ENCODE measurements at places on chromosomes 12 and 14.

DNA sequence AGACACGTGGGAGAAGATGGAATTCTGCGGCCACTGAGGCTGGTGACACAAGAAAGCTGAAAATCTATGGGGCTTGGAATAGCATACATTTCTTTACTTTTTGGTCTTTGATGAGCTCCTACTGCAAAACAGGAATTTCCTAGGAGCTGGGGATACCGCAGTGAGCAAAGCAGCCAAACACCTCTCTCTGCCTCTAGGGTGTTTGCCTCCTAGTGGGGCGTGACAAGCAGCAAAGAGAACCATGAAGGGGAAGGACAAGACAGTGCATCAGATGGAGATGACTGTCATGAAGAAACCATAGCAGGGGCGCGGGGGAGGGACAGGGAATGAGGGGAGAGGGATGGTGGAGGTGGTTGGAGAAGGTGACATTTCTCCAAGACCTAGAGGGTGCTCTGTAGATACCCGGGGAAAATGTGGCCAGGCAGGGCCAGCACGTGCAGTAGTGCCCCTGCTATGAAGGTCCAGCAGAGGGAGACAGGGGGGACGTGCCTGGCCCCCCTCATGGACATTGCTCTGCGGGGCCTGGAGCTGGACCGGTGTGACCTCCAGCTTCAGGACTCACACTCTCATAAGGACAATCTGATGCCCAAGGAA, 58.6 kb downstream of the SERPINA3 start:
- no peak for DNase-seq

DNA sequence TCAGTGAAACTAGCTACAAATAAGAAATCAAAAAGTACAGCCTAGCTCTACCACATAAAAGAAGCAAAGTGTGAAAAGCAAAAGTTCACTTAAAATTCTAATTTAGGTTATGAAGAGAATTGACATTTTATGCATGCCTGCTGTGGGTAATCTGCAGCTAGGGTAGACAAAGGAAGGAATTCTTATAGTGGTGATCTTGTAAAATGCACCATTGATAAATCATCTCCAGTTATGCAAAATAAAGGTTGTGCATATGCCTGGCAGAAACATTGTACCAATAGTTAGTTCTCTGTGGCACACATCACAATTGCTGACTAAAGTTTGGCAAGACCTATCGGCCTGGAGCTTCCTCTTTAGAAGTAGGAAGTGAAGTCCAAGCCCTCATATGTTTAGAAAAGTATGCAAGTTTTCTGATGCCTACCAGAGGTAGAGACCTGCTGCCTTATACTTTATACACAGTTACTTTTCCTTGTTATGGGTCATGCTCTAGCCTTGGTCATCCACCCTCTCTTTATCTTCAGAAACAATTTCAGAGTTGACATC, 78.3 kb downstream of the TSHR start:
- DNase-seq, result no peak

DNA sequence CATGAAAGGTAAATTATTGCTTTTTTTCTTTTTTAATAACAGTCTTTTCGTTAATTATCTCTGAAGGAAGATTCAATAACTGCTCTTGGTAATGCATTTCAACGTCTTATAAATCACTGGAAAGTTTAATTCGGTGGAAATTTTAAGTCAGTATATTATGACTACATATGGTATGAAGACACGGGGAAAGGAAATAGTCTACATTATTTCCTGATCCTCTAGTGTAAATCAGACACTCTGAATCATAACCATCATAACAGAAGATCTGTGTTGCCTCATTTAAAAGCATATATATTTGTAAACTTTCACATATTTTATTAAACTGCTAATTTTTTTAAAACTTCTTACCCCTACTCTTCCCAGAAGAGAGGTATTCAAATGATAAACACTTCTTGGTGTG, 53.7 kb downstream of the EFCAB11 start:
- no peak for DNase-seq

GRCh38 chr14:73333031-73333430, 95.7 kb downstream of the PAPLN start:
- DNase-seq, result no peak

GRCh38 chr12:65495233-65495632, 216.8 kb downstream of the MSRB3 start:
- no peak for DNase-seq

- no peak for DNase-seq
Observed at GRCh38 chr12:80802652-80803400, 86.1 kb downstream of the MYF5 start.

DNA sequence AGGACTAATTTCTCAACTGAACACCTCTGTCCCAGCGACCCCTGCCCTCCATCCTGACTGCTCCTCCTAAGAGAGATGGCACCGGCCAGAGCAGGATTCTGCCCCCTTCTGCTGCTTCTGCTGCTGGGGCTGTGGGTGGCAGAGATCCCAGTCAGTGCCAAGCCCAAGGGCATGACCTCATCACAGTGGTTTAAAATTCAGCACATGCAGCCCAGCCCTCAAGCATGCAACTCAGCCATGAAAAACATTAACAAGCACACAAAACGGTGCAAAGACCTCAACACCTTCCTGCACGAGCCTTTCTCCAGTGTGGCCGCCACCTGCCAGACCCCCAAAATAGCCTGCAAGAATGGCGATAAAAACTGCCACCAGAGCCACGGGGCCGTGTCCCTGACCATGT, 756 bp downstream of the RNASE7 start:
- no peak for DNase-seq

DNA sequence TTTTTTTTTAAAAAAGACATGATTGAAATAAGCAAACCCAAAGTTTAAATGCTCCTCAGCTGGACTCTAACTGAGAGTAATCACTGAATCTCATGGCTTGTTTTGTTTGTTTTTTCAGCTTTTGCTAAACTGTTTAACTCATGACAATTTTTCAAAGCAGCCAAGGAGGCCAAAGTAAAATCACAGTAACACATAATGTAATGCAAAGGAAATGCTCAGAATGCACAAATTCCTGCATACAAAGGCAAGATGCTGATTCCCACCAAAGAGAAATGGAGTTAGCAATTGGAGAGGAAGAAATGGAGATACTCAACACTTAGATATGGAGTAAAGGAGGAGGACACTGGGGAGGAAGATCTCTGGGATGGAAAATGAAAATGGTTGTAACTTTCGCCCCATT, 126.2 kb upstream of the SOX5 start:
- DNase-seq, result no peak

DNA sequence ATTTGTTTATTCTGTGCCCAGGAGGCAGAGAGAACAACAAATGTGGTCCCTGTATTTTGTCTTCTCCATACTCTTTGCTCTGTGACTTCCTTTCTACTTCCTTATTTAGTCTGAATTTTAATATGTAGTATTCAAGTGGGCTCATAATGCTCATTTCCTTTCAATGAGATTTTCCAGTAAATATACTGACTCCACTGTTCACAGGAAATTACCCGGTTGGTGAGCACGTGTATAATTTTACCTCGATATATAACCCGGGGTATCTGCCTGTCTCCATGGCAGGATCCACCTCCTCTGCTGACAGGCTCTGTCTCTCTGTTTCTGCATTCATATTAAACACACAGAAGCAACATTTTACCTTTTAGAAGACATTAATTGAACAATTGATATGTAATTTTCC, 166.0 kb downstream of the SLC38A4 start:
- DNase-seq, result no peak

DNA sequence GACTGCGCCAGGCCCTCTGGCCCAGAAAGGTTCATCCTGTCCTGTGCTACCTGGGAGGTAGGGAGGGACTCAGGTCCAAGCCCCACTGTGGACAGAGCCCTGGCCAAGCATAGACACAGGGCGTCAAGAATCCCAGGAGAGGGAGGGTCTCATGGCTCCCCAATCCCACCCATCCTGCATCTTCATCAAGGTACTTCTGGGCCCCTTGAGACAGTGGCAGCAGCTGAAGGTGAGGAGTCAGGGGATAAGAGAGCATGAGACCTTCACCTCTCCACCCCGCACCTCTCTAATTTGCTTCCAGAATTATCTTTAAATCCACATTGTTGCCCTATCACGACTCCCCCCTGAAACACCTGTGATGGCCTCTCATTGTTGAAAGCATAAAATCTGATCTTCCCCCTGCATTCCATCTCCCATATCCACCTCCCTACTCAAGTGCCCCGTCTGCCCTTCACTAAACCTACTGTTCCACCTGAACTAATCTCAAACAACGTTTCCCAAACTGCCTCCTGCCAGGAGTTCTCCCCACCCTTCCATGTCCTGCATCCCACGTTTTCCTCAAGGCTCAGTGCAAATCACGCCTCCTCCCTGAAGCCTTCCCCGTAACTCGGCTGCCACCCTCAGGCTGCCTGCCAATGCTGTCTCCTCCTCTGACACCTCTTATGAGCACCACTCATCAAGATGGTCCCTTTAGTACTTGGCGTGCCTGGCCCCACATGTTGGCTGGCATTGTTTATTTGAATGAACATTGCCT, 27.1 kb downstream of the KRT18 start:
- no peak for DNase-seq

GRCh38 chr12:51265024-51265423, 5.2 kb downstream of the SMAGP start:
- DNase-seq, result no peak

GRCh38 chr12:46516238-46516932, 143.8 kb upstream of the SLC38A2 start:
- DNase-seq, result no peak

DNA sequence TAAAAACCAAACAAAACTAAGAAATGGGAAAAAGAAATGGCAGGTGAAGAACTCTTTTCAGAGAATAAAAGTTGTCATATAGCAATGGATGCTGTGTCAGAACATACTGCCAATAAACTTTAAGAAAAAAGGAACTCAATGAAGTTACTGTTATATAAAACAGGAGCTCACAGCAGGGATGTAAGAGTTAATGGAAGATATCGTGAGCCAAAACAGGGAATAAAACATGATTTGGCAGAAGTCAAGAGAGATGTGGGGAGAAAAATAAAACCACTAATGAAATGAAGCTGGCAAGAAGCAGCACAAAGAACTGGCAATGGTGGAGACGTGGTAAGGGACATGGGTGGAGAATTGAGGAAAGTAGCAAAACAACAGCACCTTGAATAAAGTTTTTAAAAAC, 61.0 kb downstream of the TAOK3 start:
- DNase-seq, result no peak

GRCh38 chr12:11797317-11797913, 147.9 kb downstream of the ETV6 start:
- DNase-seq, result no peak

DNA sequence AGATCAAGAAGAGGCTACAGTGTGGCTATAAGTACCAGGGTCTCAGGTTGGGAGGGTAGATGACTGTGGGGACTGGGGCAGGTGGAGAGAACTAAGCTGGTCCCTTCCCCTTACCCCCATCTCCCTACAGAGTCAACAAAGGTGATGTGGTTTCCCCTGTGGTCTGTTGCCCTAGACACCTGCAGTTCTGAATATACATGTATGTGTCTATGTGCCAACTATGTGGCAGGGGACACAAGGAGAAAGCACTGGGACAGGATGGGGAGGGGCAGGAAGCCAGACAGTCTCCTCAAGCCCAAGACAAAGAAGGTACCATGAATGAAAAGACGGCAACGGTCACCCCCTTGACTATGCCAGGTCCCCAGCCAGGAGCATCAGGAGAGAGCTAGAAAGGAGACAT, 4.5 kb upstream of the HDAC7 start:
- DNase-seq, result no peak

- DNase-seq, result no peak
Observed at GRCh38 chr12:11669348-11669747, 19.9 kb downstream of the ETV6 start.

DNA sequence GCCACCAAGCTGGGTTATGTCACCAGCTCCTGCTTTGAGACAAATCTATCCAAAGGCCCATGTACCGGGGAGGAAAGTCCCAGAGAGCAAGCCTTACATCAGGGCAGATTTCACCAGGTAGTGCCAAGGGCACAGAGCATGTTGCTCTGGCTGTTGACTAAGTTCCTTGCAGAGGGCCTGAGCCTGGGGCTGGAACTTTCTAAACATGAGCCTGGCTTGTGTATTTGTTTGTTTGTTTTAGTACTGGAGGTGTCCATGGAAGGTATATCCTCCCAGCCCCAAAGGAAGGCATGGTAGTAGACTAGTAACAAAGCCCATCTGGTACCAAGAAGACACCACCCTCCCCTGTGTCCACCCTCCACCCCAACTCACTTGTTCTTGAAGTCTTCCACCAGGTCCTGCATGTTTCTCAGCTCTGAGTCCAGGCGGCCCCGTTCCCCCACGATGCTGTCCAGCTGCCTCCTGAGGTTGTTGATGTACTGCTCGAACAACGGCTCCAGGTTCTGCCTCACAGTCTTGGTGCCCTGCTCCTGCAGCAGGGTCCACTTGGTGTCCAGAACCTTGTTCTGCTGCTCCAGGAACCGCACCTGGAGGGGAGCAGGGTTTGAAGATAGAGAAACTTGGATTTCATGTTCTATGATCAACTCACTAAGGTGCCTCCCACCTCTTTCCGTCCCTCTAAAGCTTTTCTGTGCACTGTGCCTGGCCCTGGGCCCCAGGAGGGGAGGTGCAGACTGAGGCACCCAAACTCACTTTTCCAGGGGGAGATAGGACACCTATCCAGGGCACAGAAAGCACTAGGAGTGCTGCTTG, 1.4 kb downstream of the KRT5 start:
- DNase-seq, result peak; percentile 12

- no peak for DNase-seq
Observed at GRCh38 chr12:80264386-80264785, 165.0 kb downstream of the OTOGL start.

GRCh38 chr12:92928421-92928961, 604 bp downstream of the EEA1 start:
- DNase-seq, result peak; percentile 74

DNA sequence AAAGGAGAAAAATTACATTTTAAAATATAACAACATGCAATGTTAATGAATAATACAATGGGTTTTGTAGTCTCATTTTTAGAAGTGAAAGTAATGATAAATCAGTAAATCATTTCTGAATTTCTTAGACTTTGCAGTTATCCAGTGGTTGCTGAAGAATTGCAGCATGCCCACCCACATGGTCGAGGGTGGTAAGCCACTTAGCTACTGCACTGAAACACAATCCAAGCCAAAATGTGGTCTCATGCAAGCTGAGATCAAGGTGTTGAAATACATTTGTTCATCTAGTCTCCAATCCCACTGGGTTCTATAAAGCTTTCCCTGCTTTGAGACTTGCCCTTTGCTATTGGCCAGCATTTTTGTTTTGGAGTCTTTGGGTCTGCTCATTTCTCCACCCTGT, 247.9 kb downstream of the NELL2 start:
- peak; percentile 34 for DNase-seq

Data from stimulated activated CD8-positive, alpha-beta memory T cell treated with anti-CD3 and anti-CD28 coated beads, Interleukin-4, amount 100 ng/mL, for 48 hours (primary cell).